ENCODE measurements at places on chromosomes 2 and 18.

DNA sequence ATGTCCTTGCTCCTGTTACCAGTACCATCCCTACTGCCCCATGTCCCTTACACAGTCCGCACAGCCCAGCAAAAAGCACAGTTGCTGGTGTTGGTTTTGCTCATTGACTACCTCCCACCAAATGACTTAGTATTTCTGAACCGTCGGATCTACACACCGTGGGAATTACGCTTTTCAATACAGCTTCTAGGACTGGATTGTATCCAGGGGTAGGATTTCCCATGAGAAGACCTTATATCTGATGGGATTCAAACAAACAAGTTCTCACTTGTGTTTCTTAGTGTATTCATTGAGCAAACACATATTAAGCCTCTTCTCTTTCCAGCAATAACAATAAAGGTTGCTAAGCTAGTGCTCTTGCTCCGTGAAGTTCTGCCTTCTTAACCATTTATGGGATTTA, 25.8 kb downstream of the TRAPPC12 start:
- DNase-seq: no peak

GRCh38 chr2:105375001-105375561, 23.8 kb downstream of the FHL2 start:
- no peak for DNase-seq

- no peak for DNase-seq
Observed at GRCh38 chr18:35577045-35577848, 4.3 kb upstream of the GALNT1 start.

- no peak for DNase-seq
Observed at GRCh38 chr2:148484066-148484465, 160.5 kb upstream of the EPC2 start.

- DNase-seq: peak; percentile 50
Observed at GRCh38 chr2:230602562-230603230, 109.9 kb upstream of the CAB39 start.

DNA sequence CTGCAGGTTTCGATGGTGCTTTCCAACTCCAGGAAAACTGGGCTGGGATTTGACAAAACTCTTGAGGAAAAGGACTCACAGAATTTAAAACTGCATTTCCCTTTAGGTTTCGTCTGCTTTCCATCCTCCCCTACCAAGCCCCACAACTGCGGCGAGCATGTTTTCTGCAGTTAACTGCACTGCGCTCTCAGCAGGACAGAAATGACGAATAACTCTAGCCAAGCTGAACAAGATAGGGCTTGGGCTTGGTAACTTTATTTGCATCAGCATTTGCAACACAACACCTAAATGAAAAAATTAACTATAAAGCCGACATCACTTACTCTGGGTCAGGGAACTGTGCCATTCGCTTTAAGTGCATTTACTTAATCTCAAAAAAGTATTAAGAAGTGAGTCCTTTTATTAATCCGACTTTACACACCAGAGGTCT, 669 bp upstream of the PIKFYVE start:
- DNase-seq: peak; percentile 61

DNA sequence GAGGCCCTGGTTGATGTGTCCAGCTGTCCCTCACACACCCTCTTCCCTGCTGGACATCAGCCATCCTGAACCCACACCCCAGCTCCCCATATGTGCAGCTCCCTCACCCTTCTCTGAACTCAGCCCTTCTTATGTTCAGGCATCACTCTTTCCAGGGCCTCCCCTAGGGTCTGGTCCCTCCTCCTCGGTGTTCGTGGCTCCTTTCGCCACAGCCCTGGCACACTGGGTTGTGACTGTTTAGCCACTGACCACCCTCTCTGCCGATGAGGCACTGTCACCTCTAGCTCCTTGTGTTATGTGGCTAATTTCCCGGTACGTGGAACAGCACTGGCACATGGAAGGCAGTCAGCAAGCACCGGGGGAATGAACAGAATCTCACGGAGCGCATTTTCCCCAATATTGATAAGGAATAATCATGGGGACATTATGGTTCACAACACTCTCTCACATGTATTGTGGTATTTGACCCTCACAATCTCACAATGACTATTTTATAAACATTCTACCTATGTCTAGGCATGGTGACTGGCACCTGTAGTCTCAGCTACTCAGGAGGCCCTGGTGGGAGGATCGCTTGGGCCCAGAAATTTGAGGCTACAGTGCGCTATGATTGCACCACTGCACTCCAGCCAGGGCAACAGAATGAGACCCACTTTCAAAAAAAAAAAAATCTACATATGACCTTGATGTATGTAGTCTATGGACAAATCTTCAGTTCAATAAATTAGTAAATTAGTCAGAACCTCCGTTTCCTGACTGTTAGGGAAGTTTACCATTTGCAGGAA, 292.1 kb downstream of the MYT1L start:
- no peak for DNase-seq

DNA sequence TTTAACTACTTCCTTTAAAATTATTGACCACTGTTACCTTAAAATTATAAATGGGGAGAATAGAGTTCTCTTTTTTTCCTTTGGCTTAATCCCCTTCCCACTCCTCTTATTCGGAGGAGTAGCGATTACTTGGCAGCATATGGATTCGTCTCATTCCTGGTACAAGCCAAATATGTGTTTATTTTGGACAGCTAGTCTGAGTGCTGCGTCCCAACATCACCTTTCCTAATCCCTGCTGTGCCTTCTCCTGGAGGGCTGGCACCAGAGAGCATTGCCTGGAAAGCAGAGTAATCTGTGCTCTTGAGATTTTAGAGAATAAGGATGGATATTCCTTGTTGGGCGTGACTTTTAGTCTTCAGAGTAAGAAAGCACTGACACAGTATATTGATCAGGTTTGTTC, 185.6 kb downstream of the AGAP1 start:
- no peak for DNase-seq

DNA sequence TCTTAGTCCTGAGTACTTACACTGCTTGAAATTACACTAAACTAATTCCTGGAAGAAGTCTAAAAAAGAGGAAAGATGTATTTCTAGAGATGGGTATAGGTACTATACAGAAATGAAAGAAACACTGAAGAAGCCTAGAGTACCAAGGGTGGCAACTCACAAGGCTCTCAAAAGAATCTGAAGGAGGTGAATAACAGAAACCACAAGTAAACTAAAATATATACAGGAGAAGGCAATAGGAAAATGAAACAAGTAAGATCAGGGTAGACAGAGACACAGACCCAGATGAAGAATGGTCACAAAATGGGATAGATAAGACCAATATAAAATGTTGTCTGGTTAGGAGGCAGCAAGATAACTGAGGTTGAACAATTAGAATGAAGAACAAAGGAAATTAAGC, 59.9 kb downstream of the USP37 start:
- no peak for DNase-seq

GRCh38 chr2:3571284-3571683, 3.8 kb upstream of the RPS7 start:
- DNase-seq: no peak

- DNase-seq: no peak
Observed at GRCh38 chr2:241312082-241312481, 3.4 kb downstream of the HDLBP start.

GRCh38 chr2:86825693-86826381, 35.1 kb upstream of the CD8A start:
- DNase-seq: peak; percentile 71

All from T-cell (primary cell).